ENCODE measurements at places on chromosomes 2 and 18.

GRCh38 chr2:72965016-72965415 is 47.7 kb downstream of the EMX1 start:
- DNase-seq: no peak

GRCh38 chr2:163713534-163714311 is 22.1 kb downstream of the FIGN start:
- no peak for DNase-seq

- DNase-seq: no peak
These were observed 29.7 kb upstream of the CCDC178 start for GRCh38 chr18:33470216-33470615.

DNA sequence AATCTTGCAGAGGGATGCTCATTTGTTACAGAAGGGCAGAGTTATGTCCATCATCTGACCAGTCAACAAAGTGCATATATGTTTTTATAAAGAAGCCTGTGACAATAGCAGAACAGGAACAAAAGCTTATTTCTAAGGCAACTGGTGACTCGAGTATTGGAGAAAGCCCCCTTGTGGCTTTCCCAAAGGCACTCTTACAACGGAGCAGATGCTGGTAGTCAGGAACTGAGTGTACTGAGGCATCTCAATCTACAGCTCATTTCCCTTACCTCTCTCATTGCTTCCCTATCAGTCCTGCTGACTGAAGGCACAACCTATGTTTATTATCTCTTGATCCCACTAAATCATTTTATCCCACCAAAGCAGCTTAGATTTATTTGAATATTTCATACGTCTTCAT is 557.1 kb upstream of the CHAC2 start:
- DNase-seq: no peak

DNA sequence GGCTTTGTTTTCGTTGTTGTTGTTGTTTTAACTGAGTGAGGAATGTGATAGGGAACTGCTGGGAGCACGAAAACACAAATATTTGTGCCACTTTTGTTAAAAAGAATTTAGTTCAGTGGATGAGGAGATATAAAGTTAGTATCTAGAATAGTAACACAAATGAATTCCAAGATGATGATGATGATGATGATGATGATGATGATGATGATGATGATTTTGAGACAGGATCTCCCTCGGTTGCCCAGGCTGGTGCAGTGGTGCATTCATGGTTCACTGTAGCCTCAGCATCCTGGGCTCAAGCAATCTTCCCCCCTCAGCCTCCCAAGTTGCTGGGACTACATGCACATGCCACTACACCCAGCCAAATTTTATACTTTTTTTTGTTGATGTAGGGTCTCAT is 223.7 kb downstream of the DSEL start:
- no peak for DNase-seq
